ENCODE measurements at places on chromosomes 3 and 15.

- no peak for DNase-seq
Measured at GRCh38 chr15:68113751-68114150, 59.6 kb downstream of the PIAS1 start.

- no peak for DNase-seq
Measured at GRCh38 chr15:54519577-54519976, 541.3 kb downstream of the UNC13C start.

GRCh38 chr3:116288485-116288884 is 156.8 kb downstream of the LSAMP start:
- DNase-seq = no peak

DNA sequence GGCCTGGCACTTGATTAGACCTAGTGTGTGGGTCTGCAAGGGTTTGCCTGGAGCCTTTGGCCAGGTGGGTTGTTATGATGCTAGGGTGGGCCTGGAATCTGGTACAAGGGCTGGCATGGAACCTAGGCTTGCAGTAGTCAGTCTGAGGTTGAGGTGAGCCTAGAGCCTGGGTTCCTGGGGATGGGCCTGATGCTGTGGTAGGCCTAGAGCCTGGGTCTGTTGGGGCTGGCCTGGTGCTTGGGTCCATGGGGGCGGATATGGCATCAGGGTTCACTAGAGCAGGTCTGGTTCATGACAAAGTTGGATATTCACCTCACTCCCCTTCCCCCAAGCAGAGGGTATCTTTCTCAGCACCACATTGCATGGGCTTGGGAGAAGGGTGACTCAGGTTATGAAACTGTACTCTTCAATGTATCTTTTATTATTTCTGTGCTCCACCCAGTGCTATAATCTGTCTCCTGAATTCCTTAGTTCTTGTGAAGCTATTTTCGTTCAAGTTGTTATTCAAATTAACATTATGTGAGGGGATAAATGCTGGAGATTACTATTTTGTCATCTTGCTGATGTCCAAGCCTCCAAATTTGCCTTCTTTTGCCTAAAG is 274.4 kb downstream of the NFKBIZ start:
- no peak for DNase-seq

- no peak for DNase-seq
Measured at GRCh38 chr3:99134986-99135385, 233.5 kb upstream of the DCBLD2 start.

GRCh38 chr3:8650583-8651416 is 6.2 kb upstream of the SSUH2 start:
- no peak for DNase-seq

GRCh38 chr3:10561162-10561945 is 56.0 kb upstream of the ATP2B2 start:
- no peak for DNase-seq

- DNase-seq = no peak
Measured at GRCh38 chr3:22734207-22734606, 468.9 kb upstream of the UBE2E2 start.

- no peak for DNase-seq
Measured at GRCh38 chr3:198113206-198114053, 153.4 kb downstream of the LMLN start.

DNA sequence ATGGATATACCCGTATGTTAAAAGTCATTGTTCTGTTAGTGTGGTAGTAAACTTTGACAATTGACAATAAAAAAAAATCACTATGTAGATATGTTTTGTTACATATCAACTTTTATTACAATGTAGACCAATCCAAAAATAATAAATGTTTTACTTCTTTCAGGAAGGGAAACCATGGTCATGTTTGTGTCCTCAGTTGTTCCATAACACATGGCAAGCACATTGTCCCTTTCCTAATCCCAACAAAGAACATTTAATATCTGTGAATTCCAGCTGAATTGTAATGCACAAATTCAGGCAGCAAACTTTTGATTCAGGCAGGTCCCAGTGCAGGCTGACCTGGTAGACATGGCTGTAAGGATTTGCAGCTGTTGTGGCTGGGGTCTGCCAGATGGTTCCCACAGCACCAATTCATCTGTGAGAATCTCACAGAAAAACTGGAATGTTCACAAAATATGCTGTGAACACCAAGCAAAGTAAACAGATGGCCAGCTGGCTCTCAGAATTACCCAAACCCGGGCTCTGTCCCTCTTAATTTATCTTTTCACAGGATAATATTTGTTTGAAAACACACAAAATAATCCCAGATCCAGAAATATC is 1.9 kb upstream of the SPG21 start:
- DNase-seq = no peak

DNA sequence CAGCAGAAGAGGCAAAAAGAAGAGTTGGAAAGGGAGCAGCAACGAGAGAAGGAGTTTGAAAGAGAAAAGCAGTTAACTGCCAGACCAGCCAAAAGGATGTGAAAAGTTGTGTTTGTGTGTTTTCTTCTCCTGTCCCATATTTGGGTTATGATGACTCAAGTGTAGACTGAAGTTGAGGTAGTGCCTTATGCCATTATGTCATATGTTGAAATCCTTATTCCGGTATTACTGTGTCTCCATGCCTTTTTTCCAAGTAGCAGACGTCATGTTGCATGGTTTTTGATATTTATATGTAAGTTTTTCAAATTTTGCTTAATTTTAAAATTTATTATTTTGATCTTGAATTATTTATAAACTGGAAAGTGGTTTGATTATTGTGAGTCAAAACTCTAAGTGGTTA is 19.2 kb downstream of the BLOC1S6 start:
- DNase-seq = no peak

- DNase-seq = no peak
Measured at GRCh38 chr3:123424999-123425712, 23.7 kb downstream of the ADCY5 start.

DNA sequence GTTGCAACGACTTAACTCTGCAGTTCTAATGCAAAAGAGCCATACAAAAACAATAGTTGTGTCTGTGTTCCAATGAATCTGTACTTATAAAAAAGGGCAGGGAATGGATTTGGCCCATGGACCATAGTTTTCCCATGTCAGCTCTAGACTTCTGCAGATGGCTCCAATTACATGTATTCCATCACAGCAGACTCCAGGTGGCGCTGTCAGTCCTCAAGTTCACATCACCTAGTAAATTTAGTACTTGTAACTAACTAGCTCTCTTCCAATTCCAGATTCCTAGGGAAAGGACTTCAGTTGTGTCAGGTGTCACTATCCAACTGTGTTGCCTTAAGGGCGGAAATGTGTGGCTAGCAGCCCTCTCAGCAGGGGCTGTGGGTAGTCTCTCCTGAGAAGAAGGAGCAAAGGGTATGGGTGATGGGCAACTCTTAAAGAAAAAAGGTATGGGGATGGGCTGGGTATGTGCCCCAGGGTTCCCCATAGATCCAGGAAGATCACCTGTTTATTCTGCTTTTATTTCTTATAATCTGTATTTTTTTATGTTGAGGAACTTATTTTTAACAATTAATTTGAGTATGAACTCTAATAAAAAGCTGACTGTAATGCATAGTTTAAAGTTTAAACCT is 36.2 kb downstream of the BBS4 start:
- peak; percentile 3 for DNase-seq

- DNase-seq = no peak
Measured at GRCh38 chr3:132004571-132004970, 30.2 kb downstream of the CPNE4 start.

DNA sequence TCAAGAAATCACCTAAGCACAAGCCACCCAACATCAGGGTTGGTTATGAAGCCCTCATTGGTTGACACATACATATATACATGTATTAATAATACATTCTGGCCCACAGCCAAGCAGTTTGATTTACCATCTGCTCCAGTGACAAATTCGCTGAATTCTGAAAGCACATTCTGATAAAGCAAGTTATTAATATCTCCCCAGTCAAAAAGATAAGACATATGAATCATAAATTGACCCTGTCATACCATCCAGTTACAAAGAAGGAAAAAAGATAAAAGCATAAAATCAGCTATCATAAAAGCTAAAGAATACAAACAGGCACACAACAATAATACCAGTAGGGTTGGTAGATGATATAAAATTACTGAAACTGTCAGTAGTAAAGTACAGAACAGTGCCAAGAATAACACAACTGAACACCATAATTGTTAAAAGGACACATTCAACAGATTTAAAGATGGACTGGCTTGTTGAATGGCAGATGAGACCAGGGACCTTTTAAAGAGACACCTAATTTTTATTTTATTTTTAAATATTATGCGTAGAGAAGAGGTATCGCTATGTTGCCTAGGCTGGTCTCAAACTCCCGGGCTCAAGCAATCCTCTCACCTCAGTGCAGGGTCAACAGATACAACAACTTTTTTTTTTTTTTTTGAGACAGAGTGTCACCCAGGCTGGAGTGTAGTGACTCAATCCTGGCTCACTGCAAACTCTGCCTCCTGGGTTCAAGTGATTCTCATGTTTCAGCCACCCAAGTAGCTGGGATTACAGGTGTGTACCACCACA is 7.7 kb downstream of the SNX4 start:
- no peak for DNase-seq

DNA sequence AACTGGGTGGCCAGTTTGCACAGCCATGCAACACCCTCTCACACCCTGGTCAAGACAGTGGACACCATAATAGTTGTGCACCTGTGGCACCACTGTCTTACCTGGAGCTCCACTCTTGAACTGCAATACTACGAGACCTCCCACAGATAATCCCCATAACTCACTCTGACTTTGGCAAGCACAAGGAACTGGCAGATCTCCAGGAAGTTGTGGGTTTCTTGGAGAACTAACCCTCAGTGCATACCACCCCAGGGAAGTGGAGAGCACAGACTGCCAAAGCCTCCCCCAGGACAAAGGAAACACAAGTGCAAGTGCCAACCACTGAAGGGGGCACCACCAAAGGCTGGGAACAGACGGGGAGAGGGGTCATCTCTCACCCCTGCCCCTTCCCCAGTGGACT is 318.6 kb downstream of the SUCLG2 start:
- DNase-seq = no peak

GRCh38 chr3:27125821-27126501 is 243.2 kb downstream of the NEK10 start:
- DNase-seq = no peak

DNA sequence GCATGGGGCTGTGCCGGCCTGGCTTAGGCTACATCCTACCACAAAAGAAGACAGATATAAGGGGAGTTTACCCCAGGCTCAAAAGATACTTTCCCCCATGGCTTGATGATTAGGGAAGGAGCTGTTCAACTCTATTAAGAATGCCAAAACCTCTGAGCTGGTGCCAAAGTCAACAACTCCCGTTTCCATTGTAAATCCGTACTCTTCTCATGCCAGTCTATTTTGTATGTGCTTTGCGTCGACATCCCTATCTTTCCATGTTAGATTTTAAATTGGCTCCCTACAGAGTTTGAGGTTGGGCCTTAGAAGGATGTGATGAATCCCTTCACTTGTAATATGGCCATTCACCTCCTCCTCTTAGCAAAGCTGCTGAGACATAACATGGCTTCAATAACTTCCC is 46.9 kb downstream of the RLBP1 start:
- DNase-seq = no peak

- DNase-seq = no peak
Measured at GRCh38 chr3:10299679-10300078, 6.9 kb upstream of the GHRL start.

GRCh38 chr15:38084289-38084688 is 149.8 kb downstream of the TMCO5A start:
- no peak for DNase-seq

- no peak for DNase-seq
Measured at GRCh38 chr15:63699101-63699785, 102.1 kb downstream of the FBXL22 start.

- no peak for DNase-seq
Measured at GRCh38 chr15:60935130-60935529, 294.0 kb downstream of the RORA start.

- DNase-seq = no peak
Measured at GRCh38 chr3:75048650-75049049, 434.2 kb upstream of the CNTN3 start.

- DNase-seq = no peak
Measured at GRCh38 chr3:155970398-155970797, 99.9 kb downstream of the GMPS start.
